ENCODE measurements at places on chromosomes 11 and 22.

GRCh38 chr11:2878782-2879181 lies 6.8 kb downstream of the CDKN1C start:
- no peak for DNase-seq

- no peak for DNase-seq
These were observed 30.8 kb downstream of the CBL start for GRCh38 chr11:119236891-119237290.

DNA sequence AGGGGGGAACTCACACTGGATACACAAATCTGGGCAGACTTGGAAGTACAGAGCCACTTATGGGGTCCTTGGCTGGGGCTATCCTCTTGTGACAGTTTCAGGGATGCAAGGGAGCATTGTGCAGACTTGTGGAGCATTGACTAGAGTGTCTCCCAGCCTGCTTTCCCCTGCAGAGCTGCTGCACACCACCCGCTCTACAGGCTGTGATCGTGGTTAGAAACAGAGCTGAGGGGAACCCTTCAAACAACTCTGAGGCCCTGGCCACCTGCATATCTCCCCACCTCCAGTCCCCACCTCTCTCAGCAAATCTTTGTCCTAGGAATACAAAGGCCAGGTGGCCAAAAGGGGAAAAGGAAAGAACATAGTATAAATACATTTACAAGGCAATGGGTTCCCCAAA lies 64.7 kb downstream of the NRXN2 start:
- DNase-seq, result no peak

- no peak for DNase-seq
These were observed 79.7 kb downstream of the MAML2 start for GRCh38 chr11:96263238-96263763.

- no peak for DNase-seq
These were observed 884.4 kb upstream of the CNTN5 start for GRCh38 chr11:98136357-98136756.
